ENCODE measurements at places on chromosomes 2 and 18. TPM values are rescaled to one million over a fixed set of nuclear protein-coding genes. Genes with fewer than 3 reads are reported as not detected.

The ICOS gene
- not detected for polyA plus RNA-seq

The NCKAP1 gene
- 54.5 TPM for polyA plus RNA-seq

The TUBA3E gene
- 32.0 TPM for polyA plus RNA-seq

The SANBR gene
- polyA plus RNA-seq, result 4.1 TPM

The HOXD4 gene
- not detected for polyA plus RNA-seq

The RAB31 gene
- polyA plus RNA-seq, result 120 TPM

The KCNE4 gene
- 47.1 TPM for polyA plus RNA-seq

The KCNG2 gene
- polyA plus RNA-seq, result not detected

The C2orf80 gene
- not detected for polyA plus RNA-seq

- no peak for DNase-seq
These were observed 143.6 kb upstream of the HAAO start for GRCh38 chr2:42935692-42936671.

GRCh38 chr2:234109321-234109720 is 58.8 kb downstream of the SPP2 start:
- DNase-seq, result no peak

- DNase-seq, result no peak
These were observed 2.3 kb upstream of the ACTG2 start for GRCh38 chr2:73890301-73891092.

DNA sequence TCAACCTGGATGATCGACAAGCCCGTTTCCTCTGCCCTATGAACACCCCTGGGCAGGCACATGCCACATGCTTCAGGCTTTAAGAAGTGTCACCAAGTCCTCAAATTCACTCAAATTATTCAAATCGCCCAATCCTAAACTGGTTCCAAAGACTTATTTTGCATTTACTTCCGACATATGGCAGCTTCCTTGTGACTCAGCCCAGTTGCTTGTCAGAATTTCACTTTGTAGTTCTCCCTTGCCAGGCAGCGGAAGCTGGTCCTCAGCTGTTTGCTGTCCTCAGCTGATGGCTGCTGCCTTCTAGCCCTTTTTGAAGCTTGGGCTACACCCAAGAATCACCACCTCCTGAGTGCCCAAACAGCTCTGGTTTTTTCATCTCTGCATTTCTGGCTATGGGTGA is 105.4 kb upstream of the LMAN1 start:
- DNase-seq, result no peak

DNA sequence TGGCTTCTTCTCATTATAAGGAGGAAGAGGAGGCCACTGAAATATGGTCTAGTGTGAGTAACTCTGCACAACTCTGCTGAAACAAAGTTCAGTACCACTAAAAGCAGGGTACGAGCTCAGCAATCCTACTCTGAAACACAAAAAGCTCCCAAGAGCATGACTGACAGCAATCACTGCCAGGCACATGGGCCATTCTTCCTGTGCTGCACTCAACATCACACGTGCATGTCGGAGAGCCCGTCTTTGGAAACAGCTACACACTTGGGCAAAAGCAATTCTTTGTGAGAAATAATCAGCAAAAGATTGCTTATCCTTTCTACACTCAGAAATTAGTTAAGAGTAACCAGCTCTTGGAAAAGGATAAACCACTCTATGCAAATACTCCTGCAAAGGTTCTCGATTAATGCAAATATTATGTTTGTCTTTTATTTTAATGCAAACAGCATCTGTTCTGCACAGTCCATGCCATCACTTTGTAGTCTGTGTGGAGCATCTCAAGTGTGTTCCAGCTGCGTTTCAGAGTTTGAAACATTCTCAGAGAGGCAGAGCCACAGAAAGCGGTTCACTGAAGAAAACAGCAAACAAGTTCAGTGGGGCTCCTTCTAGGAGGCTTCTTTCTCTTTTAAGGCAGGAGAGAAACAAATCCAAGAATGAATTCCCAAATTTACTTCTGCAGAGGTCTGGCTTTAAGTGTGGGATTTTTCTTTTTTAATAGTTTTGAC is 145.0 kb downstream of the HDAC4 start:
- no peak for DNase-seq

DNA sequence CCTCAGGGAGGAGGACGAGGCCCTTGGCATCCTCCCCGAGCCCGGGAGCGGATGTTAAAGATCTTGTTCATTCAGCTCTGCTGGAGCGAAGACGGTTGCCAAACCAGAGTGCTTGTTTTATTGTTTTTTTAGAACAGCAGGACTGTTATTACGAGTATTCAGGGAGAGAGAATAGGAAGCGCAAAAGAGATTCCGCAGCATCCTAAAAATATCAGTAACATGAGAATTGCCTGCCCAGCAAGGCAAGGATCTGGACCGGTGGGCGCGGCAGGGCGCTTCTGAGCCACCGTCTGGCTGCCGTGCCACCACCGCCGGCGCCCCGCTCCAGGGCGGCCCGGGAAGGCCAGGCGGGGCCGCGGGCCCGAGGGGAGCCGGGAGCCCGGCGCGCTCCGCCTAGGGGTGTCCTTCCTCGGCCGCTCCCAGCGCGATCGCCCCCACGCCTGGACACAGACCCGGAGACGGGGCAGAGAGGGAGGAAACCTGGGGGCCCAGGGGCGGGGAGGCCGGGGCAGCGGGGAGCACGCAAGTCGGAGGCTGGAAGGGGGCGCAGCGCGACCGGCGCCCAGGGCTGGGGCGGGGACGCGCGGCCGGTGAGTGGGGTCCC is 843 bp downstream of the CYS1 start:
- peak; percentile 64 for DNase-seq

DNA sequence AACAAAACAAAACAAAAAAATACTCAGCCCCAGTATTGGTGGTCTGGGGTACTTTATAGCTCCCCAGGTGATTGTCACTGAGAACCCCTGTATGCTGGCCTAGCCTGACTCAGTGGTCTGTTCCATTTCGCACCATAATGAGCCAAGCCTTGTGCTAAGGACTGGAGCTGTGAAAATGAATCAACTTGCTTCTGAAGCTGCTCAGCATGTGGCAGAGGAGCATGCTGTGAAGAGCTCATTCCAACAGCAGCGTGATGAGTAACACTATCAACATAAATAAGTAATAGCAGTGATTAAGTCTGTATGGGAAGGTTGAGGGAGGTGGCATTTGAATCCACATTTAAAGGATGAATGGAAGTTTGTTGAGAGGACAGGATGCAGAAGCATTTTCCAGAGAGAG is 67.2 kb upstream of the ATL2 start:
- no peak for DNase-seq

GRCh38 chr2:204989877-204990276 is 444.6 kb downstream of the PARD3B start:
- no peak for DNase-seq

DNA sequence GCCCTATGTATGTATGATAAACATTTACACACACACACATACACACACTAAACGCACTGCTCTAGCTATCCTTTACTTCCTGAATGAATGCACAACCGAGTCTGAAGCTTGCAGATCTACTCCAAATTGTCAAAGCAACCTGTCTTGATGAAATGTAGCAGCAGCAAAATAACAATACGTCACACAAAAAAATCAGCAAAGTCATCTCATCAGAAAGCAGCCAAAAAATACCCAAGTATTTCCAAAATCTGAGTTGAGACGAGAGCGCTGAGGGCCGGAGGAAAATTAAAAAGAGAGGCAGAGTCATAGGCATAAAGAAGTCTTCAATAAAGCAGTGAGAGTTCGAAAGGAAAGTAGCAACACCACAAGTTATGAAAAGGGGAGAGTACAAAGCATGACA is 67.7 kb downstream of the ZNF521 start:
- no peak for DNase-seq

GRCh38 chr2:54475285-54475684 is 19.2 kb downstream of the SPTBN1 start:
- no peak for DNase-seq

- no peak for DNase-seq
These were observed 41.1 kb upstream of the MGAT5 start for GRCh38 chr2:134212746-134213145.

- DNase-seq, result peak; percentile 17
These were observed 2082.3 kb upstream of the CELF4 start for GRCh38 chr18:39647627-39648534.

- DNase-seq, result no peak
These were observed 110.2 kb downstream of the VAPA start for GRCh38 chr18:10023853-10024570.

DNA sequence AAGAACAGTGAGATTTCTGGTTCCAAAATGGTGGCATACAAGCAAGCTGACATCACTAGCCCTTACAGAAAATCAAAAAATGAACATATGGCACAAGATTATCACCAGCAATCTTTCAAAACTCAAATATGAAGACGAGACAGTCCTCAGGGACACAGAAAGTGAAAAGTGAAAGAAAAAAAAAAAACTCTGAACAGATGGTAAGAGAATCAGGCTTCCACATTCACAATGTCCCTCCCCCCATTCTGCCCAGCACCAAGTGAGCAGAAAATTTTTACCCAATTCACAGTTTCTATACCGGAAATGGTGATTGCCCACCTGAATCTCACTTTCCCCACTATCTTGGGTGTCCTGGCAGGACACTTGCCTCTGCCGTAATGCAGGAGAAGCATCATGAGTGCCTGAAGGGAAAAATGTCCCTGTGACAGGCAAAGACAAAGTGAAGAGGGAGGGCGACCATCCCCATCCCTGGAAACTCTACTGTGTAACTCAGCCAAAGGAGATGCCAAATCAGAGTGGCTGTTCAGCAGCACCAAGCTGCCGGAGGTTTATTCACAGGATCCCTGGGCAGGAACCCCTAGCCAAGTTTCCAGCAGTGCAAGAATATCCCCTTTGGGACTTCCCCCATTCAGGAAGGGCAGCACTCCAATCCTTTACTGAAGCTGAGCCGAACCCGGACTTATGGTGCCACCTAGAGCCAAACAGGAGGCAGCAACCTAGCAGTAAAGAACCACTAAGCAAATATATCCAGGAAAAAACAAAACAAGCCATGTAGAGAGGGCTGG is 312.2 kb downstream of the LRATD1 start:
- peak; percentile 24 for DNase-seq

All from hepatocyte (in vitro differentiated cells).